ENCODE measurements at places on chromosomes 2 and 18.

DNA sequence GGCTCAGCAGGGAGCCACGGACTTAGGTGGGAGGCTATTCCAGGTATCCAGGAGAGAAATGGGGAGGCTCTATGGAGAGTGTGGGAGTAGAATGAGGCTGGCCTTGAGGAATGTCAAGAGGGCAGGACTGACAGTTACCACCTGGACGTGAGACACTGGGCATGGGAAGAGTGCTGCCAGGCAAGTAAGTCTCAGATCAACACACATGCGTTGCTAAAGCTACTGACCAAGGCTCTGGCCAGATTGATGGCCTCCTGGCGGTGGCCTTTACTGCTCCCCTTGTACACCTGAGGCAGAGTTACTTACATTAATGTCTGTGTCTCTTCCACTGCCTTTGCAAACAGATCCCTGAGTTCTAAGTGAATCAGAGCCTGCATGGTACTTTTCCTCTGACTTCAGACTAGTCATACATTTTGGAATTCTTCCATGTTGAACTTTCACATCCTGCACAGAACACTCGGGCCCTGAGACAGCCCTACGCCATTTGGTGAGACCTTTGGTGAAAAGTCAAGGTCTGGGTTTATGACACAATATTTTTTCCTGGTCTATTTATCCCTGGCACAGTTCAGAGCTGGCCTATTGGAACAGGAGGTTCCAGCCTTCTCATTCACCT, 398.8 kb upstream of the TRIB2 start:
- DNase-seq, result no peak

DNA sequence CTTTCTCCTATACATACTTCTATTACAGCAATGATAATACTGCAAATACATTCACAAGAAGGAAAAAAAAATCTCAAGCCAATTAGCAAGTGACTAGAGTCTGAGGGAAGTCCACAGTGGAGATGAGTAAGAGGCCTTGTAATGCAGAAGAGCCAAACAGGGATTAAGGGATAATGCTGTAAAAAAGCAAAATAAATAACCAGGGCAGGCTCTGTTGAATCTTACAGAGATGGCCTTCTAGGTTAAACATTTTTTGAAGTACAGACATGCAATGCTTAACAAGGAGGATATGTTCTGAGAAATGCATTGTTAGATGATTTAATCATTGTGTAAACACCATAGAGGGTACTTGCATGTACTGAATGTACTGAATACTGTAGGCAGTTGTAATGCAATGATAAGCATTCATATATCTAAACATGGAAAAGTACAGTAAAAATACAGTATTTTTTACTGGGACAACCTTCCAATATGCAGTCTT, 122.1 kb upstream of the RMDN2 start:
- no peak for DNase-seq

- no peak for DNase-seq
Measured at GRCh38 chr2:106057206-106057605, 136.9 kb downstream of the UXS1 start.

DNA sequence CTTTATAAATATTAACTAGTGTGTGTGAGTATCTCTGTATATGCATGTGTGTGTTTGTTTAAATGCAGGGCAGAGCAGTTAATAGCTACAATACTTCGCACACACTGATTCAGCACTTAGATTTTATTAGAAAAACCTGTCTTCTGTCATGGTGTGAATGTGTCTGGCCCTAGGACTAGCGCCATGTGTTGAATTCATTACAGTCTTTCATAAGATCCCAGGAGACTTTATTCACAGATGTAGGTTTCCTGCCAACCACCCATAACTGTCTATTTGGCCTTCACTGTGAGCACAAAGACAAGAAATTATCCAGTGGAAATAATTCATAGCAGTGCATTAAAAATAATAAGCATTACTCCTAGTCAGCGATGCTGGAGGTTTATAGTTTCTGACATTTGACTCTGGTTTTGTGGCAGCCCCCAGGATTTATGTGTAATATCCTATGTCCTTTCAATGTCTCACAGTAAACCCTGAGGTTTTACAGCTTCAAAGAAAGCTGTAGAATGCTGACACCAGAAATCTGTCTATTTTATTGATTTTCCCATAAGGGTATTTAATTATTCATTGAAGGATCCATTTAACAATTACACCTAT, 93.9 kb downstream of the ZNF804A start:
- no peak for DNase-seq

- no peak for DNase-seq
Measured at GRCh38 chr2:222989431-222989830, 62.6 kb upstream of the KCNE4 start.

DNA sequence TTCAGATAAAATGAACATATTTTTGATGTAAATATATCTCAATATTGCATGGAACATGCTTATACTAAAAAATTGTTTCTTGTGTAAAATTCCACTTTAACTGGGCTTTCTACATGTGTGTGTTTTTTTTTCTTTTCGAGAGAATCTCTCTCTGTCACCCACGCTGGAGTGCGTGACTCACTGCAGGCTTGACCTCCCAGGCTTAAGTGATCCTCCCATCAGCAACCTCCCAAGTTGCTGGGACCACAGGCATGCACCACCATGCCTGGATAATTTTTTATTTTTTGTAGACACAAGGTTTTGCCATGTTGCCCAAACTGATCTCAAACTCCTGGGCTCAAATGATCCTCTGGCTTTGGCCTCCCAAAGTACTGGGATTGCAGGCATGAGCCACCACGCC, 254.6 kb downstream of the LOXHD1 start:
- DNase-seq, result no peak

DNA sequence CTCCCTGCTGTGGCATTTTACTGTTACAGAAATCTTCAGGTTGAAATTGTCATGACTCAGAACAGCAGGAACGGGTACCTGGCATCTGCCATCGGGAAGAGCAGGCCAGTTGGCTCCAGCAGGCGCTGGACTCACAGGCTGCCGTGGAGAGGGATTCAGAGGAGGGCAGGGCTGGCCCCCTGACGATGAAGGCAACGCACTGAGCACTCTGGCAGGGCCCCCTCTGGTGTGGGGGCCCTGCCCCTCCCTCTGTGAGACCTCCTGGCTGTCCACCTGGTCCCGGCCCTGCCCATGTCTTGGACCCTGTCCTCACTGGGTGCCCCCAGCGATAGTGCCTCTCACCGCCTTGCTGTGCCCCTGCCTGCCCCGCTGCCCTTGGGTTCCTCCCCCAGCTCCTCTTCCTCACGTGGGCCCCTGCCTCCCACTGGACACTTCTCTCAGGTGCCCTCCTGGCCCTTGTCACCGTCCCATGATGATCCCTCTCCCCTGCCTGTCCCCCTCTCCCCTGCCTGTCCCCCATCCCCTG, 23.3 kb upstream of the ALLC start:
- no peak for DNase-seq

DNA sequence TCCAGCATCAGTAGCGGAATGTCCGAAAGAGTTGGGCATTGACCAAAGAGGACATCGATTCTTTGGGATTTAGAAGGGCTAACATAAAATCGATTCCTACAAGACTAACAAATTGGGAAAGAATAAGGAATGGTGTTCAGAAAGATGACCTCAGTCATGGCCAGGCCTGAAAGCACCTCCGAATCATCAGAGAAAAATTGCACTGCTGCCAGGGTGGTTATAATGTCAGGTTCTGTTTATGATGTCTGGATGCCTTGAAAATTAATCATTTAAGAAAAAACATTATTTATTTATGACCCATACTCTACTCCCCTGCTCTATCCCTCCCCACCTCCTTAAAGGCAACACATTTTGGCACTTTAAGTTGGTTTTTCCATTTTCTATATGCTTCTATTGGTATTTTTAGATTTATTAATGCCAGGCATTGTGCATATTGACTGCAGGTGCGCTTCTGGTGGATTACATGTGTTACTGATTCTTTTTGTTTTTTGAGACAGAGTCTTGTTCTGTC, 104.7 kb downstream of the MYCN start:
- DNase-seq, result no peak

- DNase-seq, result no peak
Measured at GRCh38 chr18:74501386-74501785, 5.2 kb downstream of the CNDP2 start.

DNA sequence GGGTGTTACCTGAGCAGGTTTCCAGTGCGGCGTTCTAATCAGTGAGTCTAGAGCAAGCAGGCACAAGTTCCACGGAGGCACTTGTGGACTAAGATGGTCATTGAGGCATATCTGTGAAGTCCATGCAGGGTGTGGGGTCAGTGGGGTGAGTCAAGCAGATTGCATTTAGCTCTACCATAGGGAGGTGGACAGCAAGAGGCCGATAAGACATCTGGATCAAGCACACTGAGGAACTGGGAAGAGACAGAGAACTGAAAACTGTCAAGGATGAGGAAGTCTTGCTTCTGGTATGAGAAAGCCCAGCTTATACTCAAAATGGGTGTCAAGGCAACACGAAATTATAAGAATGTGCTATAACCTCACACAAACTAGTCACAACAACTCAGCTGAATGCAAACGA, 61.2 kb upstream of the SLC39A10 start:
- no peak for DNase-seq

DNA sequence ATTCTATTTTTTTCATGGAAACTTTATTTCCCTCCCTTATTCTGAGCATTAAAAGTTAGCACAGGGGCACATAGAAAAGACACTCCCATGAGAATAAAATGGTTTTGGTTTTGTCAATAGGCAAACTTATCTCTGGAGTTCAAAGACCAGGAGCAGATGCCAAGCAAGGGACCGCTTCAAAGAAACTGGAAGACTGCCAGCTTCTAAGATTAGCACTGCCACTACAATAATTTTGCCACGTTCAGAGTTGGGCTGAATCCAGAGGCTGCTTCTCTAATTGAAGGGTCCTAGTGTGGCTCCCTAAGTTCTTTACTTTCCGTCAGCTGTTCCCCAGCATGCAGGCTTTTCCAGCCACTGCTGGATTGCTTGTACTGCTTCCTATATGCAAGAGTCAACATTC, 681.0 kb upstream of the GCFC2 start:
- no peak for DNase-seq

GRCh38 chr18:5475267-5475666, 68.5 kb downstream of the EPB41L3 start:
- no peak for DNase-seq

GRCh38 chr2:176851889-176852483, 360.6 kb upstream of the HNRNPA3 start:
- no peak for DNase-seq

GRCh38 chr2:172307800-172308199, 119.6 kb upstream of the ITGA6 start:
- no peak for DNase-seq

DNA sequence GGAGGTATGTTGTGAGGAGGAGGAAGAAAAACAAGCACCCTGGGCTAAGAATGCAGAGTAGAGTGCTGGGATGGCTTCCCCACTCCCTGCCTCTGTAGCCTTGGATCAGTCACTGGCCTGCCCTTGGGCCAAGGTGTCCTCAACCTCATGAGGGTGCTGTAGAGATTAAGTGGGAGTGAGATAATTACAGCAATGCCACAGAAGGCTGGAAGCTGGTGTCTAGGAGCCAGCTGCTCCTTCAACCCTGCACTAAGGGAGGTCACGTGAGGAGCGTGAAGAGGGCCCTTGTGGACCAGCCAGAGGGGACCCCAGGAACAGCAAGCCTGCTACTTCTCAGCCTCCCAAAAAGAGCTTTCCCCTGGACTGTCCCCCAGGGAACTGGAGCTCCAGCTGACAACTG, 95.2 kb downstream of the TTC32 start:
- DNase-seq, result no peak

- no peak for DNase-seq
Measured at GRCh38 chr2:231992888-231993287, 31.4 kb downstream of the DIS3L2 start.

DNA sequence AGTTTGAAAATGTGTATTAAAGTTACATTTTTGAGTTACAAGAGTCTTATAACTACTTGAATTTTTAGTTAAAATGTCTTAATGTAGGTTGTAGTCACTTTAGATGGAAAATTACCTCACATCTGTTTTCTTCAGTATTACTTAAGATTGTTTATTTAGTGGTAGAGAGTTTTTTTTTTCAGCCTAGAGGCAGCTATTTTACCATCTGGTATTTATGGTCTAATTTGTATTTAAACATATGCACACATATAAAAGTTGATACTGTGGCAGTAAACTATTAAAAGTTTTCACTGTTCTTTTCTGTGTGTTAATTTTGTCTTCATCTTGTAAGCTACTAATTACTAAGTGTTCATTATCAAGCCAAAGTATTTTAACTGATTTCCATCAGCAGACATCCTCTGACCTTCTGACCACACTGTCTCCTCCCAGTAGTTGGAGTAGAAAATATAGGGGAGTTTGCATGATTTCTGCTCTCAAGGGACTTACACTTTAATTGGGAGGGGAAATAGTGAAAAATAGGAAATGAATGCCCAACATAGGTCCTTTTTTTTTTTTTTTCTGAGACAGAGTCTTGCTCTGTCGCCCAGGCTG, 4.3 kb downstream of the PMAIP1 start:
- DNase-seq, result no peak

DNA sequence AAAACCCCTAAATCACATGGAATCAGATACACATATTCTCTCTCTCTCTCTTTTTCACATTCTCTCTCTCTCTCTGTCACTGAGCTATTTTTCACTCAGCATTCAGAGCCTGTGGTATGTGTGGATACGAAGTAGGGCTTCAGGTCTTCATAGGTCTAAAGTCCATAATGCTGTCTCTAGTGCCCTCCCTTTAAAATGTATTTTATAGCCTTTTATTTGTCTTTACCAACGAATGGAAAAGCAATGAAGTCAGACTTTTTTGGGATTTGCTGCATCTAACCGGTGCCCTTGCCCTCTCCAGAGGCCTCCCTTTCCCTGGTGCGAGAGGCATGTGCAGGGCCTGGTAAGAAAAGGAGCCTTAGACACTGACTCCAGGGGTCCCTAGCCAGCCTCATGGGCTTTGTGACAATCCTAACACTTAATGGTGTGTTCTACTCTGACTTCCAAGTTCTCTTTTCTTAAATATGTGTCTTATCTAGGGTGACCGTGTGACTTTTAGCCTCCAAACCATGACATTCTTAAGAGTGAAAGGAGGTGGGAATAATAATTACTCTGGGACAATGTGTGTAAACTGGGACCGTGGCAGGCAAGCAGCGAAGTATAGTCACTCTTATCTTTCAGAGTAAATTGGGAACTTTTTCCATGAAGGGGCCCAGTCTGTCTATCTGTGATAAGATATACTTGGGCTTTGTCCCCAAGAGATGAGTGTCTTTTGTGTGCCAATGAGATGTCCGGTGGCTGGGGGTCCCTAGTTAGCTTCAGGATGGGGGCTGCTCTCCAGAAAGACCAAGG, 101.1 kb downstream of the B3GNT2 start:
- DNase-seq, result no peak

DNA sequence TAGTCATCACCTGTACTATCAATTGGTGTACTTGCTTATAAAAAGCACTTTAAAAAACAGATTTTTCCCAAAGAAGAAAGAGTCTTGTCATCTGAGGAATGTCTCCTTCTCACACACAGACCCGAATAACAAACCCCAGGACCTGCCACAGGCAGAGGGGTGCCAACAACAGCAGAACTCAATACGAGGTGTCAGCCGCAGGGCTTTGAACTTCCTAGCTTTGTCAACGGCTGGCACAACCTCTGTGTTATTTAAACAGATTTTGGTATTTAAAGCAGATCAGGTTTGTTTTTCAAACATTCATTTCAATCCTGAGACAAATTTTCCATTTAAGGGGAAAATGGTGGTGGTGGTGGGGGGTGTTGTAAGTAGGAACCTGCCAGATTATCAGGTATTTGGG, 138.4 kb upstream of the RIOK3 start:
- DNase-seq, result no peak

- DNase-seq, result no peak
Measured at GRCh38 chr2:160156665-160157064, 43.4 kb downstream of the ITGB6 start.

Data from esophagus squamous epithelium (tissue), 5 donors.